ENCODE measurements at places on chromosomes 12 and 14. TPM values are rescaled to one million over a fixed set of nuclear protein-coding genes. Genes with fewer than 3 reads are reported as not detected.

CAMKK2 gene
- total RNA-seq: 21.0 TPM

DNA sequence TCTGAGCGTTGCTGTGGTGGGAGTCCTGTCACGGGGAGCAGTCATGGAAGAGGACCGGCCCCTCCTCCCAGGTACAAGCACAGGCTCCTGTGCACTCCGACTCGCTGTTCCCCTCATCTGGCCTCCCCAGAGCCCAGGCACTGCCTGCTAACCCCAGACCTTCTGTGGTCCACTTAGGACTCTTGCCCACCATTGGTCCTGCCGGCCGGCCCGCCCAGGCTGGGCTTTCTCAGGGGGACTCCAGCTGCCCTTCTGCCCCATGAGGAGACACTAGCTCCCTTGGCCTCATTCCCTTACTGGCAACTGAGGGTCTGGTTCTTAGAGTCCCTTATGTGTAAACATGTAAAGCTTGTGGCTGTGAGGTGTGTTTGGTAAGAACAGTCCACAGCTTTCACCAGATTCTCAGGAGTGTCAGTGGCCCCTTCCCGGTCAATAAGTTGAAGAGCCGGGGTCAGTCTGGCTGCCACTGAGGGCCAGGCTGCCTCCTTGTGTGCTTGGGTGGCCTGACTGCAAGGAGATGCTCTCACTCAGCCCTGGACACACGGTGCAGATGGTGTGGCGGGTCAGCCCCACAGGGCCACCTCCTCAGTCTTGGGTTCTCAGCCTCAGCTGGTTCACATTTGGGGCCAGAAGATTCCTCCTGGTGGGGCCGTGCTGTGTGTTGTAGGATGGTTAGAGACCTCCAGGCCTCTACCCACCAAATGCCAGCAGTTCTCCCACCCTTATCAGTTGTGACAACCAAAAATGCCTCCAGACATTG, 43.6 kb downstream of the DDX51 start:
- no peak for DNase-seq

DNA sequence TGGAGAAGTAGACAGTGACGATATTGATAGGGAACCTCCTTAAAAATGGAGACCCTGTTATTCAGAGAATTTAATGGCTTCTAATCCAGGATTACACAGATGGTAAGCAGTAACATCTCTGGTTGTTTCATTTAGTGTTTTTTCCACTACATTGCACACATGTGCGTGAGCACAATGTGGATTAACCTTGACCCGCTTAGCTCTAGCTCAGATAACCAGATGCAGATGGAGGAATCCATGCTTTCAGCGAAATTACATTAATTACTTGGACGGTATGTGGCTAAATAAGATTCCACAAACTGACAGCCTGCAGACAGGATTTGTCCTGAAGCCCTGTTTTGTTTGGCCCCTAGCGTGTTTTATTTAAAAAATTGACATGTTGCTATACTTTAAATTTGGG, 378.4 kb downstream of the CCDC91 start:
- no peak for DNase-seq

GSG1 gene
- total RNA-seq: not detected

All from neural progenitor cell (in vitro differentiated cells).